ENCODE measurements at places on chromosomes 7 and 10.

DNA sequence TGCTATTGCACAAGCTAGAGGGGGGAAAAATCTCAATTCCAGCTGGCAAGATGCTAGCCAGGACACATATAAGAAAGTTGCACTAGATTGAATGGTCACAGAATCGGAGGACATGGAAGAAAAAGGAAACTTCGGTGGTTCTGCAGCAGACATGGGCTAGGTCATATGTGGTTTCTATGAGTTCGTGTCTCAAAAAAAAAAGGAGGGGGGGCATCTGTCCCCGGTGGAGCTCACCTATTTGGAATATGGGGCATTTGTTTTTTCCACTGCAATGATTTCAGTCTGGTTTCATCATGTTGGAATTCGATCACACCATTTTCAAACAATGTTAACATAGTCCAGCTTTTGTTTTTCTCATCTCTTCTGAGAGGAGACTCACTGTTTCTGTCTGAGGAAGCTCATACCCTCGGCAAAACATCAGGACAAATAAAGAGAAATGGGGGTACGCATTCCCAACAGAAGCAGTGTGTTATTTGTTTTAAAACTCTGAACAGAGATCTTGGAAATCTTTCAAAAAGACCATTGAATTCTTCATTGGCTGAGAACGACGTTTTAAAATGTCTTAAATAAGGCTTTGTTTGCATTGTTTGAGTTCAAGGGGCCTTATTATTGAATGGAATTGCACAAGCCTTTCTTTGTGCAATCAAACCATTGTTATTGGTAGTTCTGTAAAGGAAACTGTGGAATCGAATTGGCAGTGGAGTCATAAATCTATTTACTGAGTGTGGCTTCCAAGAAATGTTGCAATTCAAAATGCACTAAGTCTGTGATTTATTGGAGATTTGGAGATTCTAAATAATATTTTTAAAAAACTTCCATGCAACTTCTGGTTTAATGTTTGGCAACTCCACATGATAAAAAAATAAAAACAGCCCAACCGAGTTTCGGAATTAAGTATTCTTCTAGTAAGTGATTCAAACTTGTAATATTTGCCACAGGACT lies 173.2 kb downstream of the RTKN2 start:
- no peak for DNase-seq

DNA sequence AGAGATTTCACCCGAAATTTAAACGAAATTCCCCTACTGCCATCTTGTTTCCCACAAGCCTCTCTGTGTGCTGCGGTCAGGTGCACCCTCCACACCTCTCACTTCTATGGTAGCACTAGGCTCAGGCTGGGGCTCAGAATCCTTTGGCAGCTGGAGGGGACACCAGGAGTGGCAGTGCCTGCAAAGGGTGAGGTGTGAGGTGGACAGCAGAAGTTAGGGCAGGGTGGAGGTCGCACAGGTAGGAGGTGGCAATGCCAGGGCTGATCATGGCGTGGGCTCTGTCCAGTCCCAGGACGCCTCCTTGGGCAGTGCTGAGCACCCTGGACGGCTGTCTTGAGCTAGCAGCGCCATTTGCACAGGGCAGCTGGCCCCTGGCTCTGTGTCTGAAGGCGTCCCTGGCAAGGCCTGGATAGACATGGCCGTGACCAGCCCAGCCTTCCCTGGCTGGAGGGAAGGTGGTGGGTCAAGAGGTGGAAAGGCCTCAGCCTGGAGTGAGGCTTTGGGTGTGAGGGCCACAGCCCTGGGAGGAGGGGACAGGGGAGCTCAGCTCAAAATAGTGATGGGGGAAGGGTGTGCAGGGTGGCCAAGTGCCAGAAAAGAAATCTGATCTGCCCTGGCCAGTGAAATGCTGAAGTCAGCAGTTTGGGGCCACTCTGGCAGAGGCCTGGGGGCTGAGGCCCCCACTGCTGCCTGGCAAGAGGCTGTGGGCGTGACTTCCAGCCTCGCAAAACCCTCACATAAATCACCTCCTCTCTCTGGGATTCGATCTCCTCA lies 40.0 kb downstream of the ZCCHC24 start:
- no peak for DNase-seq

DNA sequence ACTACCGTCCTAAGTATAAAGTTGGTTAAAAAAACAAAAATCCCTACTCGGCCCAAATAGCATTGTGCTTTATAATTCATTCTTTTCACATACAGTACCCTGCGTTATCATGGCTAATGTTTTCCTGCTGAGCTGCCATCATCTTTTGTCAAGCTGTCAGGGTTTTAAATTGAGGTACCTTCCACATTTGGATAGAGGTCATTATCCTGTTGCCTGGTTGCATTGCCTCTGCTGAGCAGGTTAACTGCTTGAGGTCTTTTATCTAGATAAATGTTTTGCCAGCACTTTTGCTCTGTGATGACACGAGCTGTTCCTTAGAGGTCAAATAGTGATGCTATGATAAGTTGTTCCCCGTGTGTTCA lies 94.4 kb upstream of the FZD1 start:
- no peak for DNase-seq

- no peak for DNase-seq
Measured at GRCh38 chr10:10658172-10658785, 359.4 kb upstream of the CELF2 start.

- DNase-seq = peak; percentile 28
Measured at GRCh38 chr10:22316286-22317075, at the start of gene COMMD3. COMMD3 (plus strand) TSS chr10:22316388; CDS start chr10:22316418, 30 bp downstream.

- DNase-seq = no peak
Measured at GRCh38 chr7:33707427-33707826, 197.9 kb upstream of the BMPER start.

GRCh38 chr10:44310762-44311562 lies 73.9 kb downstream of the CXCL12 start:
- DNase-seq = no peak

DNA sequence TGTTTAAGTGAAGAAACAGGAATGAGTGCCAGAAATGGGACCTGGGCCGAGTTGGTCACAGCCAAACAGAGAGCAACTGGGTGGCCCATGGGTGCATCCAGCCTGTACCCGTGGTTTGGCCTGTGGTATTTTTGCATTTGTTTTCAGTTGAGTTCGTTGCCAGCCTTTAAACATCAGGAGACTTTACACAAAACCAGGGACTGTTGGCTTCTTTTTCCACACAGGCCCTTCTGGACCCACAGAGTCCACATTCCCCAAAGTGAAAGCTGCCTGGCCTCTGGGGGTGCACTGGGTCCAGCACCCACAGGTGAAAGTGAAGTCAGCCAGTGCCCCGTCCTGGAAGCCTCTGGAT lies 54.1 kb upstream of the TNS3 start:
- DNase-seq = no peak

DNA sequence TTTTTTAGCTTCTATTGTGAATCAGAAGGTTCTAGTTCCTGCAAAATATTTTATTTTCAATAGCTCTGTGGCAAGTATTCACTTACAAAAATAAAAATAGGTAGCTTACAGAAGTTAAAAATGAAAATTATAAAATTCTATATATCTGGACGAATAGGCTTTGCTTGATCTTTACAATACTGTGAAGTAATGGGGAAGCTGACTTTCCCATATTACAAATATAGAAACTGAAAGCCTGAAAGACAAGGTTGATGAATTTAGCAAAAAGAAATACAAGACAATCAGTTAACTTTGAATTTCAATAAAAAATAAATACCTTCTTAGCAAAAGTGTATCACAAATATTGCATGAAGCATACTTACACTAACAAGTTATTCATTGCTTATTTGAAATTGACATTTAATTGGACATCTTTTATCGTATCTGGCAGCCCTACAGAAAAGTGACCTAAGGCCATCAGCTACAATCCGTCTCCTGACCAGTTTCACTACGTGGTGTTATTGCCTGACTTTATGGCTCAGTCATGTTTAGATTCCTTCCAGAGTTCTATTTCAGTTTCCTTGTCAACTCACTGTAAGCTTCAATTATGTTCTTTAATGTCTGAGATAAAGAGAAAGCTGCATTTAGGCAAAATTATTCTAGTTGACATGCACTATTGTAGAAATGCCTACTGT lies 310.5 kb upstream of the HGF start:
- DNase-seq = no peak

GRCh38 chr10:80132299-80133139 lies at the start of gene PLAC9:
PLAC9 (plus strand) TSS chr10:80132730; CDS start chr10:80132763, 33 bp downstream.
- DNase-seq = no peak

- DNase-seq = no peak
Measured at GRCh38 chr7:45088146-45088701, 545 bp downstream of the NACAD start.

GRCh38 chr10:83037653-83038052 lies 1101.7 kb upstream of the GHITM start:
- DNase-seq = no peak

- DNase-seq = no peak
Measured at GRCh38 chr10:5645375-5645774, 21.0 kb downstream of the ASB13 start.

DNA sequence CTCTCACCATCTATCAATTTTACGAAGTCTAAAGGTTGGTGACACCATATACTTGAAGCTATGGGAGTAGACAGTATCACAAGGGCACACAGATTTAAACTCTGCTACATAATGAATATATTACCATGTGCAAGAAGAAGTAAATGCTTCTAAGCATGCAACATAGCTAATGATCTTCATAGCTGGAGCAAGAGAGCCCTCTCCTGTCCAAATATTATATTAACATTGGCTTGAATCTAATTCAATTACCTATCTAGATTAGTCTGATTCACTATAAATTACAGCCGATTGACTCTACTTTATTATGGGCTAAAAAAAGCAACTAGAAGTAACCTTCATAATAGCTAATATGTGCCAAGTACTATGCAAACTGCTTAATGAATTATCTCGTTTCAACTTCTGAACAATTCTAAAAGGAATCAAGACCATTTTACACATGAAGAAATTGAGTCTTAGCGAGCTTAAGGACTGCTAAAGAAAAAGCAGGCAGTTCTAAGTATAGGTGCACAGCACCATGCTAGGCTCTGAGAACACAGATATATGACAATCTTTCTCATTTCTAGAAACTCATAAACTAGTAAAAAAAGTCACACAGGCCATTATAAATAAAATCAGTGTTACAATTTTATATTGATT lies 21.9 kb downstream of the FRA10AC1 start:
- DNase-seq = no peak

DNA sequence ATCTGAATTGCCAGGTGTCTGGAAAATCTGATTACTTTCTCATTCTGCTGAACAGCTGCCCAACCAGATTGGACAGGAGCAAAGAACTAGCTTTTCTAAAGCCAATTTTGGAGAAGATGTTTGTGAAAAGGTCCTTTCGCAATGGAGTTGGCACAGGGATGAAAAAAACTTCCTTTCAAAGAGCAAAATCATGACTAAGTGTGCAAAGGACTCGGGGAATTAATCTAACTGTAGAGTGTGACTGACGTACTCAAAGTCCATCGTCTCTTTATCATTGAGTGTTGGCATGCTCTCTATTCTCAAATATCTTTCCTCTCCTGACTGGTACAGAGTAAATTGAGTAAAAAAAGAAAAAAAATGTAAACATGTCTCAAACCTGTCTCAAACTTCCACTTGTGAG lies 3.3 kb downstream of the NPS start:
- no peak for DNase-seq

DNA sequence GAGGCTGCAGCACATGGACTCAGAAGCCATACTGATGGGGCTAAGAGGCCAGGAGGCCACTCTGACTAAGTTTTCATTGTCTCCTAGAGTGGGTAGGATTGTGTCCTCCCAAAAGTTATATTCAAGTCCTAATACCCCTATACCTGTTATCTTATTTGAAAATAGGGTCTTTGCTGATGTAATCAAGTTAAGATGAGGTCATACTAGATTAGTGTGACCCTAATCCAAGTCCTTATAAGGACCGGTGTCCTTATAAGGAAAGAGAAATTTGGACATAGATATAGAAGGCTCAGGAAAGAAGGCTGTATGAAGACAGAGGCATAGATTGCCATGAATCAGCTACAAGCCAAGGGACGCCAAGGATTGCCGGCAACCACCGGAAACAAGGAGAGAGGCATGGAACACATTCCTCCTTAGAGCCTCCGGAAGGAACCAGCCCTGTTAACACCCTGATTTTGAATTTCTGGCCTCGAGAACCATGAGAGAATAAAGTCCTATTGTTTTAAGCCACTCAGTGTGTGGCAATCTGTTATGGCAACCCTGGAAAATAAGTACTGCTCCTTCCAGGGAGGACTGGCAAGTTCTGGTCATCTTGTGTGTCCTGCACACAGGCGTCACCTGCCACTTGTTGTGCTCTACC lies 157.0 kb downstream of the EMX2 start:
- DNase-seq = no peak

DNA sequence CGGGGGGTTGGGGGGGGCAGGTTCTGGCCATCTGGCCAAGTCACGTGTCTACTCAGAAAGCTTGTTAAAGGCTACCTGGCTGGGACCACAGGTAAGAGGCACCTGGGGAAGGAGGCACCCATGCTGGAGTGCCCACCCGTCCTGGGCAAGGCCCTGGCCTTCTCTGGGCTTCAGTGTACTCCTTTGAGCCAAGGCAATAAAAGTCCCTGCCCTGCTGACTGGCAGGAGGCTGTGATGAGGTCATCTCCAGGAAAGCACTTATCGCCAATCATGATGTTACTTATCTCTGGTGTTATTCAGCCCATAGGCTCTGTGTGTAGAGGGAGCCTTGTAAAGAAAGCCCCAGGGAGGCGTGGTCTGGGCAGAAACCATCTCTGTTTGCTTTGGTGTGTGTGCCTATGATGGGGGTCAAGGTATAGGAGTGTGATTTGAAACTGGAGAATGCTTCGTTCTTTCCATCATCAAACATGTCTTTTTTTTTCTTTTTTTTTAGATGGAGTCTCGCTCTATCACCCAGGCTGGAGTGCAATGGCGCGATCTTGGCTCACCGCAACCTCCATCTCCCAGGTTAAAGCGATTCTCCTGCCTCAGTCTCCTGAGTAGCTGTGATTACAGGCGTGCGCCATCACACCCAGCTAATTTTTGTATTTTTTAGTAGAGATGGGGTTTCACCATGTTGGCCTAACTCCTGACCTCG lies 2.5 kb upstream of the CLDN4 start:
- peak; percentile 100 for DNase-seq

GRCh38 chr7:91866599-91867148 lies 13.8 kb downstream of the MTERF1 start:
- no peak for DNase-seq

DNA sequence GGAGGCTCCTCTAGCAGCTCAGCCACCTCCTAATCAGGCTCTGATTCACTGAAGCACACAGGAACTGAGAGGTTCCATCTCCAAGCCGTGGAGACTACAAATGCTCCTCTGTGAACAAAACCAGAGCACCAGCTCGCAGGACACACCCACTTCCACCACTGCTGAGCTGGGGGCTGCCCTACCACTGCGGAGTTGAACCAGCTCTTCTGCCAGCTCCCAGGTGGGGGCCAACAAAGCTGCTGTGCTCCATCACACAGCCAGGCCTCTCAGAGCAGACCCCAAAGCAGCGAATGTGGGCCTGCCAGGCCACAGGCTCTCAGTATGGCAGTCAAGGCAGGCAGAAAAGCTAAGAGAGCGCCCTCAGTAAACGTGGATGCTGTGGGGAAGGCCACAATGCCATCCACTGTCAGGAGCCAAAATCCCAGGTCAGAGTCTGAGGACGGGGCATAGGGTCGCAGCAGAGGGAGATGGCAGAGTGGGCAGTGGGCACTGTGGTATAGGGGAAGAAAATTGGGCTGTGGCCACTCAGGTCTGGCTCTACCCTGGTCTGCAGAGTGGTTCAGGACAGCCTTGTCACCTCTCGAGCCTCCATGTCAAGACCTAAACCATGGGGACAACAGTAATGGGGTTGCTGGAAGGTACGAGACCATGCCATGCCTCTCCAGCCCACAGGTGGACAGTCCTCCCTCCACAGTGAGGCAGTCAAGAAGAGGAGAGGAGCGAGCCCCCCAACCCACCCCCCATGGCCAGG lies 82.1 kb downstream of the GRID1 start:
- DNase-seq = no peak
